ENCODE measurements at places on chromosomes 11 and 22.

- no peak for DNase-seq
Measured at GRCh38 chr11:12968101-12968500, 41.0 kb upstream of the RASSF10 start.

DNA sequence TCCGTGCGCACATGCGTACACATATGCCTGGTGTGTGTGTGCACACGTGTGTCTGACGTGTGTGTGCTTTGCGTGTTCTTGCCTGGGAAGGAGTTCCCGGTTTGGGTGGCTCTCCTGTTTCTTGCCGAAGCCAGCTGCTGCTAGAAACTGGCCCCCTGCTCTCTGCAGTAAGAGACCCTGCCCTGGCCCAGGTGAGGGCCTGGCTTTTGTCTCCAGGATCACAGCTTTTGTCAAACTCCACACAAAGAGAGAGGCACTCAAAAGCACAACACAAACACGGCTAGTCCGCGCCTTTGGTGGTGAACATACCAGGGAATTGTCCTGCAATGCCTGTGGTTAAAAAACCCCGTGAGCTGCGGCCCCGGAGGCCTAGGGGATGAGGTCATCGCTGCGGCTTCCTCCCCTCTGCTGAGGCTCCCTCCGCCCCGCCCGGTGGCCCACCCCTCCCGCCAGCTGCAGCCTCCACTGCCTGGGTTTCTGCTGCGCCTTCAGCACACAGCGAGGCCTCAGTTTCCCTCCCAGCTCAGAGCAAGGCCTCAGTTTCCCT, 88.9 kb downstream of the KCNQ1 start:
- no peak for DNase-seq

- no peak for DNase-seq
Measured at GRCh38 chr11:35236667-35237003, 97.7 kb downstream of the CD44 start.

GRCh38 chr11:75328426-75329277, 22.8 kb downstream of the ARRB1 start:
- DNase-seq: peak; percentile 16

DNA sequence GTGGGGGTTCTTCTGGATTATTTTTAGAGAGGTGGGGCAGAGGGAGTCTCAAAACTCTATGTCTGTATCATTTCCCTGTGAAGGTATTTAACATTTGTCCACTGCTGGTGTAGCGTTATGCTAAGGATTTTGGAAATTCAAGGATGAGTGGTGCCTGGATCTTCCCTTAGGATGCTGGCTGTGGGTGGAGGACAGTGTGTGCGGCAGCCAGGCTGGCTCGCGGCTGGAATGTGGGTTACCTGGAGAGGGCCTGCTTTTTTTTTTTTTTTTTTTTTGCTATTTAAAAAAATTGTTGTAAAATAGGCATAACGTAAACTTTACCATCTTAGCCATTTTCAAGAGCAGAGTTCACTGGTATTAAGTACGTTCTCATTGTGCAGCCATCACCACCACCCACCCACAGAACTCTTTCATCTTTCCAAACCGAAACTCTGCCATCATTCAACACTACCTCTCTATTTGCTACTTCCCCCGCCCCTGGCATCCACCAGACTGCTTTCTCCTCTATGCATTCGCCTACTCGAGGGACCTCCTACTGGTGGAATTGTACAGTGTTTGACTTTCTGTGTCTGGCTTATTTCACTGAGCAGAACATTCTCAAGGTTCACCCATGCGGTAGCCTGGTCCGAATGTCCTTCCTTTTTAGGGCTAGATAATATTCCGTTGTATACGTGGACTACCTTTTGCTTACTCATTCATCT, 67.1 kb downstream of the PARVB start:
- no peak for DNase-seq

GRCh38 chr11:117822074-117823033, 2.2 kb downstream of the FXYD2 start:
- no peak for DNase-seq
